ENCODE measurements at places on chromosomes 4 and X.

- no peak for DNase-seq
These were observed 109.6 kb downstream of the KIT start for GRCh38 chr4:54767376-54767775.

GRCh38 chr4:6963139-6963611, 53.5 kb downstream of the TBC1D14 start:
- peak; percentile 31 for DNase-seq

DNA sequence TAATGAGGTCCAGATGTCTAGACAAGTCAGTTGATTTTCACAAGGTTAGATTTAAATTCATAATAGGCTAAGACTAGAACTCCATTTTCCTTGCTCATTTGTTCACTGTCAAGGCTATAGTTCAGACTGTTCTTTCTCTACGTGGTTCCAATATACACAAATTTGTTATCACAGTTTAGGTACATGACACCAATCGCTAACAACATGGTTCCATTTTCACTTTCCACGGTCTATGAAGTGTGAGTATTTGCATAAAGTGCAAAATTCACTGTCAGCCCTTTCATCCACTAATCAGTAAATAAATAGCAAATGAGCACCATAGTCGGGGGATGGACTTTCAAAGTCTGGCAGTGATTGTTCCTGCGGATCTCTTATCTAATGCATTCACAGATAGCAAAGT, 315.7 kb upstream of the SPOCK3 start:
- no peak for DNase-seq

- DNase-seq, result no peak
These were observed 256.3 kb upstream of the PPARGC1A start for GRCh38 chr4:24146127-24146526.

GRCh38 chr4:158941895-158942294, 161.0 kb upstream of the RAPGEF2 start:
- DNase-seq, result no peak

DNA sequence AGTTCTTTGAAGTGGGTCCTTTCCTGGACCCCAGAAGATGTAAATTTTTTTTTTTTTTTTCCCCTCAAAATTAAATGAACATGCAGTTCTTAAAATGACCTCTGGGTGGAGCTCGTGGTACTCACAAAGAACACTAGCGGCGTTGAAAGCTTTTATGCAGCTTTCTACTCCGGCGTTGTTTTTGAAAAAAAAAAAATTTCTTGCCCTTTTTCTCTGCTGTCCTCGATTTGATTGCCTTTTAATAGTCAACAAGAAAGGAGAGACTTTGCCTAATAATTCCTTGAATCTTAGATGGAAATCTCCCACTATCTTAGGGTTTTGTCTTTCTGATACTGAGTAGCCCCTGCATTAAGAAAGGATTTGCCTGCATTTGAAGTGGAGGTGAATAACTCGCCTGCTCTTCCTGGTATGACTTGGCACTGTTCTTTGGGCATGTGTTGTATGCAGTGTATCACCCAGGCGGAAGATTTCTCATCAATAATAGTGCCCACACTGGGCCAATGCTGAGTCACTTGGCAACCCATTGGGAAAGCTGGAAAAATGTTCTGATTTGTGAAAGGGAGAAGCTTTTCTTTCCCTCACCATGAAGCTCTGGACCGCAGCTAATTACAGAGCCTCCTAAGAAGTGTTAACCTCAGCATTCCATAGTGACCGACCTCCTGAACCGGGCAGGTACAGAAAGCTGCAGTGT, 104.0 kb downstream of the PHEX start:
- peak; percentile 67 for DNase-seq

DNA sequence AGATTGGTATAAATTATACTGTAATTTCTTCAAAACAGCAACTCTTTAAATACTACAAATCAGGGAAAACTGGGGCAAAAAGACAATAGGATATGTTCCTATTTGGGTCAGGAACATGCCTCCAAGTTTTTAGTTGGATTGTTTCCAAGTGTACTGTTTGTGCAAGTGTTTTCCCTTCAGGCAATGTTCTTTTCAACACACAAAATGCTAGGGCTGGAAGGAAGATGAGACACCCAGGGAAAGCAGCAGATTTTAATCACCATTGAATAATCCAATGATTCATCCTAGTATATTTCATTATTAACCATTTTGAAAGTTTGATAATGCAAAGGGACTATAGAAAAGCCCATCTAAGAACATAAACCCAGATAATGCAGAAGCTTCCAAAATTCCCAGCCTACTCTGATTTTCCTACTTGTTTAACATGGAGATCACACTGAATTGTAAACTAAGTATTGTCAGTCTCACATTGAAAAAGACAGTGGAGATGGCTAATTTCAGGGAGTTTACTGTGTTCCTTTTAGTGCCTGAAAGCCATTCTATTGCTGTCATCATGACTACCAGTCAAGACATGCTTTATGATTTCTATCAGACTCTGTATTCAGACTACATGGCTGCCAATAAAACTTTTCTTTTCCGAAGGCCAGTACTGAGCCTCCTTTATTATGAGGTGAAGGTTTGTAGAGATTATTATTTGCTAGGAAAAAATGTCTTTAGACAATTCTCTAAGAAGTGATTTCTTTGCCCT, 38.6 kb downstream of the COL4A6 start:
- DNase-seq, result no peak

- DNase-seq, result no peak
These were observed 197.6 kb upstream of the FAM9B start for GRCh38 chrX:9231491-9231890.

GRCh38 chrX:46653482-46653881, 79.9 kb downstream of the CHST7 start:
- DNase-seq, result peak; percentile 5

GRCh38 chr4:51843309-51844152, 578 bp downstream of the DCUN1D4 start:
- no peak for DNase-seq

- no peak for DNase-seq
These were observed 28.2 kb downstream of the CENPU start for GRCh38 chr4:184705692-184706091.

DNA sequence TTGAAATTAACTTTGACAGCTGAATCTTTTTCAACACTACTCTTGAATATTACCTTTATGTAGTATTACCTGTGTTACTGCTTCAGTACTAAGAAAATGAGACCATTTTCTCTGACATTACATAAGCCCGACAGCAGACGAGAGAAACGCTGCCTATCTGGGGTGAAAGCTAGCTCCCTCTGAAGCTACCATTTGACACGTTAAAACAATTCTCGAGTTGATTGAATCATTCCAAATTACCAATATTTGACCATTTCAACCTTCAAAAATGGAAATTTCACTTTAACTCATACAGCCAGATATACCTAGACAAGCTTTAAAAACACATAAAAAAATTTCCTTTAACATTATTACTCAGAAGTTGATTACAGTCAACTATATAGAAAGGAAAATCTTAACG, 836 bp downstream of the GPM6A start:
- DNase-seq, result no peak

GRCh38 chr4:628311-628741, 3.0 kb downstream of the PDE6B start:
- no peak for DNase-seq

- no peak for DNase-seq
These were observed 12.2 kb downstream of the NOCT start for GRCh38 chr4:139027776-139028175.

All from NCI-H2171 treated with DMSO at 0.1 percent for 48 hours (cell line).